ENCODE measurements at places on chromosomes 12 and 14.

- no peak for DNase-seq
Observed at GRCh38 chr12:40971911-40972310, 216.2 kb upstream of the PDZRN4 start.

GRCh38 chr12:113903381-113903863 lies 62.7 kb downstream of the RBM19 start:
- no peak for DNase-seq

- no peak for DNase-seq
Observed at GRCh38 chr14:54920052-54920451, 17.4 kb upstream of the GCH1 start.

DNA sequence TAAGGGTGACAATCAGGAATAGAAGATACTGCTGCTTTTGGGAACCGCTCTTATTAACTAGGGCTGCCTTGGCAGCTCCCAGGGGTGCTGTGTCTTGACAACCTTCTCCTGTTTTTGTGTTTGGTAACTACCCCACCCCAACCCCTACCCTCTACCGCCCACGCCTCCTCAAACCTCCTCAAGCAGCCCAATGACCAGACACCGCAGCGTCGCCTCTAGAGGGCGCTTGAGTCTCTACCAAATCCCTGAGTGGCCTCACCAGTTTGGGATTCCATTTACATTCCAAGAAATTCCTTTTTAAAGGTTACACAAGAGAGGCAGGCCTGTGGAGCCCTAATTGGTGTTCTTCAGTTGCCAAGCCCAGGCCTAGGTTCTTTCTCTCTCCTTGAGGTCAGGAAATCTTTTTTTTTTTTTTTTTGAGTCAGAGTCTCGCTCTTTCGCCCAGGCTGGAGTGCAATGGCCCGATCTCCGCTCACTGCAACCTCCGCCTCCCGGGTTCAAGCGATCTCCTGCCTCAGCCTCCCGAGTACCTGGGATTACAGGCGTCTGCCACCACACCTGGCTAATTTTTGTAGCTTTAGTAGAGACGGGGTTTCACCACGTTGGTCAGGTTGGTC lies 72.4 kb upstream of the USP44 start:
- DNase-seq = no peak

DNA sequence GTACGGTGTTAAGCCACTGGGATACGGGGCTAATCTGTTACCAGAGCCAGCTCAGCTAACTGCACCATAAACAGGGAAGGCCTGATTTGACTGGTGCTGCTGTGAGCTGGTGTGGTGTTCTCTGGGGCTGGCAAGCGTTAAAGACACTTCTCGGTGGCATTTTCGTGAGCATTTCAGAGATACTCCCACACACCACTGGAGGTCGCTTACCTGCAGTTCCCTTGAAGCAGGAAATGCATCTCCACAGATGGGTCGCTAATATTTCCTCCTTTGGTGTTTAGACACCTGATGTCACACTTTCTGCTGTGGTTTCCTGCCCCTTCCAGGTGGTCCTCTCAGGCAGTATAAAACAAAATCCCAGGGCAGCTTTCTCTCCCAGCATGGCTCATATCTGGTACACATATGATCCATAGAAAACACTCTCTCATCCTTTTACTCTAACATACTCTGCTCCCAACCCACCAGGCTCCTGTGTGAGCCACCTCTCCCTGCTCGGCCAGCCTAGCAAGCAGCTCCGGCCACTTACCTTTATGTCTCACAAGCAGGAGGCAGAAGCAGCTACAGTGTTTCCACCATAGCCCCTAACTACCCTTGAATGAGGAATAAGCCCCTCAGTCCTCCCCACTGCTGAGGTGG lies 129.9 kb upstream of the GRIN2B start:
- DNase-seq = no peak

- peak; percentile 81 for DNase-seq
Observed at GRCh38 chr14:103562429-103563225, at the start of the genes BAG5 and COA8. Gene BAG5, minus strand, starts transcription at chr14:103562657. Its CDS starts 1,493 bp downstream, at chr14:103561164. Gene COA8, plus strand, starts transcription at chr14:103562960. Its CDS starts 42 bp downstream, at chr14:103563002.

DNA sequence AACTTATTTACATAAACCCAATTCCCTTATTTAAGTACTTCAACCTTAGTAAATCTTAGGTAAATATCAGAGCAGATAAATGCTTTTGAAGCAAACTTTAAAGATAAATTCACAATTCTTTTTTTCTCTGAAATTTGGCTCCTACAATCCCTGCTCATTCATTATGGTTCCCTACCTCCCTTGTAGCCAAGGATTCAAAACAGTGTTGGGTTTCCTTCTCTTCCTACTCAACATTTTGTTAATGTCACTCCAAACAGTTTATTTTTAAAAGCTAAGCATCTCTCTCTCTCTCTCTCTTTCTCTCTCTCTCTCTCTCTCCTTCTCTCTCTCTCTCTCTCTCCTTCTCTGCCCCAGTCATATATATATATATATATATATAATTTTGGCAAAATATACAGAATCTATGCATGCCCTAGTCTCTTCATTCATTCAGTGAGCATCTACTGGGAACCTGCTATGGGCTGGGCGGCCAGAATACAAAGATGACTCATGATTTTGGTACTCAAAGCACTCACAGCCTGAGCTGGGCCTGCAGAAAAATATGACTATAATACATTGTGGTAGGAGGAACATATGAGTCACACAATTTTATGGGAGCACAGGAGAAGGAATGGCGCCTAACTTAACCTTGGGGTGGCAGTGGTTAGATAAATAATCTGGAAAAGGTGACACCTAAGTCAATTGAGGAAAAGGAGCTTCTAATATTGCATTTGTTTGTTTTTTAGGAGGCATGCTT lies 123.7 kb upstream of the DHRS4 start:
- DNase-seq = no peak

GRCh38 chr14:29911810-29912209 lies 15.8 kb downstream of the PRKD1 start:
- no peak for DNase-seq

- no peak for DNase-seq
Observed at GRCh38 chr14:89899917-89900663, 54.4 kb downstream of the EFCAB11 start.

- no peak for DNase-seq
Observed at GRCh38 chr14:35742032-35742371, 67.1 kb downstream of the RALGAPA1 start.

DNA sequence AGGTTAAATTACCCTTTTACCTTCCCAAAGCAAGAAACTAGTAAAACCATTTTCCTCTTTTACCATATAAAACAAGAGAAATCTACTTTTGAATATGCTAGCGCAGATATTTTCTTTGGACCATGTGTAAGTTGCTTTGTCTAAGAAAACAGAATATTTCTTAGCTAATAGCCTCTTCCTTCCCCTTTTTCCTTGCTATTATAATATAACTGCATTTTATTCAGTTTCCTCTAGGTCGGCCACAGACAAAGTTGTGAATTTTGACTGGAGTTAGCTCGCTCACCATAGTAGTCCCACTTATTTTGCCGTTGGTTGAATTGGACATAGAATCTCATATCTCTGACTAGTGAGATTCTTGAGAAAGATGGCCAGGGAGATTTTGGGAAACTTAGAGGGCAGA lies 115.6 kb downstream of the PLEKHA5 start:
- DNase-seq = no peak

DNA sequence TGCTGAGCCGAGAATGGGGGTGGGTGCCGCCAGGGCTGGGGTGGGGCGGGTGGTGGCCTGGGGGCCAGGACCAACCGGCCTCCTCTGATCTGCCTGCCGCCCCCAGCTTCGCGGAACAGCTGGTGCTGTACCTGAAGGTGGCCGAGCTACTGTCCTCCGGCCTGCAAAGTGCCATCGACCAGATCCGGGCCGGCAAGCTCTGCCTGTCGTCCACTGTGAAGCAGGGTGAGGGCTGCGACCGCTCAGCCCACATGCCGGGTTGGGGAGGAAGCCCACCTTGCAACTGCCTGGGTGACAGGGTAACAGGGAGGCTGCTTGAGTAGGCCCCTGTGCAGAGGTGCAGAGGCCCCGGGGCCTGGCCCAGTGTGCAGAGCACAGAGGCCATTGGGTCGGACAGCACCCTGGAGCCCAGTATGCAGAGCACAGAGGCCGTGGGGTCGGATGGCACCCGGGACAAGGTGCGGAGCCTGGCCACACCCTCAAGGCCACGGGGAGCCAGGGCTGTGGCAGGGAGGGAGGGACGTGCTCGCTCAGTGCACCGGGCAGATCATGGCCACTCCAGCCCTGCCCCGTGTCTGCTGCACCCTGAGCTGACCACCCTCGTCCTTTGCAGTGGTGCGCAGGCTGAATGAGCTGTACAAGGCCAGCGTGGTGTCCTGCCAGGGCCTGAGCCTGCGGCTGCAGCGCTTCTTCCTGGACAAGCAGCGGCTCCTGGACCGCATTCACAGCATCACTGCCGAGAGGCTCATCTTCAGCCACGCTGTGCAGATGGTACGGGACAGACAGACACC lies 9.5 kb upstream of the PUS1 start:
- no peak for DNase-seq

GRCh38 chr14:61668282-61668681 lies 27.0 kb upstream of the HIF1A start:
- DNase-seq = no peak

DNA sequence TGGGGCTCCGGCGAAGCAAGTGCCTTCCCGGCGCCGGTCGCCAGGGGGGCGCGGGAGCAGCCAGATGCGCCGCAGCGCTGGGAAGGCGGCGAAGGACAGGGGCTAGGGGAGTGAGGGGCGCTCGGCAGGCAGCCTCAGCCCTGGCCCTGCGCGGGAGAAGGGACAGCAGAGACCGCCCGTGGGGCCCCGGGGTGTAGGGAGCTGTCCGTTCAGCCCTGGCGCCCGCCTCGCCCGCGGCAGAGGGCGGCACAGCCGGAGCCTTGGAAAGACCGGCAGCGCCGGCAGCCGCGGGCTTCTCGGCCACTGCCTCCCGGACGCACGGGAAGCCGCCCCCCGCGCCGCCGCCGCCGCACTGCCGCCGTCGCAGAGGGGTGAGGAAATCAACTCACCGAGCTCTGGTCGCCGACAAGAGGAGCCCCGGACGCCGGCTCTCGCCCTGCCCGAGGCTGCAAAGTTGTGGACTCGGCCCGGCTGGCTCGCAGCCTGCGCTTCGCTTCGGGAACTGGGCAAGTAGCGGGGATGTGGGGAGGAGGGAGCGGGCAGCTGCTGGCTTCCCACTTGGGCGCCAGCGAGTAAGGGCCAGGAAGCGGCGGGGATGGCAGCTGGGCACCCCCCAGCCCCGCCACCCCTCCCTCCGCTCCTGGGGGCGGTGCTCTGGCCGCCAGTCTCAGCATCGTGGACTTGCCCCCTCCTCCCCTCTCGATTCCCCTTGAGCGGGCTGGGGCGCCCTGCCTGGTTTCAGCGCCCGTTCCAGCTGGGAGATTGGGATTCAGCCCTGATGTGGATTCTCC lies at the start of gene ZDHHC22:
Gene ZDHHC22, minus strand, starts transcription at position 578 of the 791 bp plus-strand sequence. CDS start 2,053 bp downstream, outside the sequence.
- no peak for DNase-seq

DNA sequence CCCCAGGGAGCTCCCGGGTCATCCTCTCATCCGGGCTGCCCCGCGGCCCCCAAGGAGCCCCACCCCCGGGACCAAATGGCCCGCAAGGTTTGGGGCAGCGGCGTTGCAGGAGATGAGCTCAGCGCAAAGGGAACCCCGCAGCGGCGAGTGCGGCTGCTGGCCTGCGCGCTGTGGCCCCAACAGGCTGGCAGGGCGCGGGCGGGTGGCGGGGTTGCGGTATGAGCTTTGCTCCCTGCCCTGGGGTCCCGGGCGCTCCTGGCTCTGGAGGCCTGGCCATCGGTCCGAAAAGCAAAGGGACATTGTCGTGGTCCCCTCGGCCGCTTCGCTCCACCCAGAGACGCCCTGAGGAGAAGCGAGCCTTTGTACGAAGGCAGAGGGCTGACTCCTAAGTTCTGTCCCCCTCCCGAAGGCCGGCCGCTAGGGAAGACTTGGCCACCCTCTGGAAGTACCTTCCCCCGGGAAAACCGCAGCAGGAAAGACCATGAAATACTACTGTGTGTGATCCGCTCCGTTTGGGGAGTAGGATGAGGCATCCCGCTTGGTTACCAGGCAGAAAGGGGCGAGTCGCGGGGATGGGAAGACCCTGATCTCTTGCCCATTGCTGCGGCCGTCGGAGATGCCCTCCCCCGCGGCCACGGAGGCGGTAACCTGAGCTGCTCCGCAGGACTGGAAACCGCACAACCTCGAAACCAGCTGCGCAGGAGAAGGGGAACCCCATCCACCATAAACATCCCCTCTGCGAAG lies 620 bp upstream of the NID2 start:
- DNase-seq = no peak

DNA sequence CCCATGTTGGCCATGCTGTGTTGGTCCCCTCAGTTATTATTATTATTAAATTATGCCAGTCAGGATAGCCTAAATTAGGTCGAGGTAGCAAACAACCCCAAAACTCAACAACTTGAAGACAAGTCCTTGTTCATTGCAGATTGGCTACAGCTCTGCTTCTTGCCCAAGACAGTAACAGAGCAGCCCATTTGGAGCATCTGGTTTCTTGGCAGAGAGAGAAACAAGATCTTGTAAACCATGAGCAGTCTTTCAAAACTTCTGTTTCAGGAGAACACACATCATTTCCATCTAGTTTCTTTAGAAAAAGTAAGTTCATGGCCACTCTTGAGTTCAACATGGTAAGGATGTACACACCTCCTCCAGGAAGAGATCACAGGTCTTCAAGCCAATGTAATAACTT lies 52.3 kb downstream of the E2F7 start:
- no peak for DNase-seq

DNA sequence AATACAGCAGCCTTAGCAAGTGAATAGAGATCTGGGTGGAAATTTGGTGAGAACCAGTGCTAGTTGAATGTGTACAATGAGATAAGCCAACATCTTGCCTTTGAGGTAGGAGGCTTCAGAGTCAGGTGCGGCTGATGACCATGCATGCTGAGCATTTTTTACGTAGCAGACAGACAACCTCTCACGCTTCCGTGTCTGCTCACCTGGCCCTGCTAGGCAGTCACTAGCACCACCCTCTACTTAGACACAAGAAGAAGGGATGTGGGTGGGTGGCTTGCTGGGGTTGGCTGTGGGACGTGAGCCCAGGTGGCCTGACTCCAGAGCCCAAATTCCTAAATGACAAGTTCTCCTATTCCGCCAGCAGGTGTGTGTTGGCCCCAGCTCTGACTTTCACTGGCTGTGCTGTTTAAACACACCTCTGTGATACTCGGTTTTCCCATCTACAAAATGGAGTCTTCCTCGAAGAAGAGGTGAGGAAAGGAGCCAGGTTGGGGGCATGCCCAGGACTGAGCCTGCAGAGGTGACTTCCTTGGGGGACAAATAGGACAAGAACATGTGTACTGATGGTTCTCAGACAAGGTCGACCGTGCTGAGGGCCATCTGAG lies 57.8 kb upstream of the BCL11B start:
- no peak for DNase-seq

DNA sequence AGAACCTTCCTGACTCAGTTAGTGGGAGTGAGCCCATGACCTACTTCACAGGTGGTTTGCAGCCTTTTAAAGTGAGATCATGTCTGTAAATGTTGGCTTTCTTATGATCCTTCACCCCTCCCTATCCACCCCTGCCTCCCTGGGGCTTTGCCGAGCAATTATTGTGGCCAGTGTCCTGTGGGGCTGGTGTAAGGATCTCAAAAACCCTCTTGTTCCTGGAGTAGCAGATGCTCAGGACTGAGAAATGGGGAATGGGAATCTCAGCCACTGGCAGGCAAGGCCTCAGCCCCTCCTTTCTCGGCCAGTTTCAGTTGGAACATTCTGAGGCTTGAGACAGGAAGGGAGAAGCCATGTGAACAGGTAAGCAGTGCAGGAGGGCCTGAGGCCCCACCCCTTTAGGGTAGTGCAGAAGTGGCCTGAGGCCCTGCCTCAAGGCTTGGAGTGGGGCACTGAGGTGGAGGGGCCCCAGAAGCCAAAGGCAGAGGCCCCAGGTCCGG lies 53.8 kb downstream of the PLEKHG3 start:
- DNase-seq = no peak

GRCh38 chr12:56243731-56244181 lies 13.9 kb downstream of the SLC39A5 start:
- no peak for DNase-seq

- no peak for DNase-seq
Observed at GRCh38 chr12:80838708-80839107, 99.0 kb downstream of the LIN7A start.
